ENCODE measurements at places on chromosomes 2 and 18.

GRCh38 chr18:9323750-9324445 is 10.7 kb upstream of the TWSG1 start:
- no peak for DNase-seq

- no peak for DNase-seq
Measured at GRCh38 chr2:165952741-165953211, 800 bp downstream of the TTC21B start.

GRCh38 chr2:107595285-107595684 is 231.4 kb upstream of the RGPD4 start:
- no peak for DNase-seq

- no peak for DNase-seq
Measured at GRCh38 chr2:100640431-100641124, 77.8 kb downstream of the PDCL3 start.

GRCh38 chr2:227366769-227367426 is 12.2 kb downstream of the TM4SF20 start:
- no peak for DNase-seq

GRCh38 chr2:88626171-88627054 is 851 bp downstream of the EIF2AK3 start:
- peak; percentile 31 for DNase-seq

- no peak for DNase-seq
Measured at GRCh38 chr2:8004250-8004681, 677.6 kb upstream of the ID2 start.

GRCh38 chr18:13581496-13582177 is 144.7 kb downstream of the FAM210A start:
- no peak for DNase-seq

DNA sequence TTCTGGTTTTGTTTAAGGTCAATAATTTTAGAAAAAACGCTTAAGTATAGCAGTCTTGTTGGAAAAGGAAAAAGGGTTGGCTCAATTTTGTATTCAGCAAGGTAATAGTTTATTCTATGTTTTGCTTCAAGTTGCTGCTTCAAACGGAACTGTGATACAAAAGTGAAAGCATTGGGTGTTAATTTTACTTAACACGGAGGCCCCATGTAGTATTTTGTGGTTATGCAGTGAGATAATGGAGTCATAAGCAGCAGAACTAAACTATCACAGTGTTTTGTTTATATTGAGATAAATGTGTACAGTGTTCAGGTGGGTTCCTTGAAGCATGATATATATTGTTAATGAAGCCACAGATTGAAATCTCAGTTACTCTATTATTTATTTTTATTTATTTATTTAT is 67.0 kb upstream of the LYPD6B start:
- no peak for DNase-seq

- no peak for DNase-seq
Measured at GRCh38 chr18:35993013-35993412, 20.5 kb downstream of the RMP24 start.

GRCh38 chr2:60213865-60214625 is 339.4 kb downstream of the BCL11A start:
- DNase-seq = no peak

GRCh38 chr2:108923736-108924579 is 65.1 kb downstream of the EDAR start:
- no peak for DNase-seq

GRCh38 chr2:234496835-234497593 is at the start of gene ARL4C:
Gene ARL4C (minus strand): TSS chr2:234497081. CDS start chr2:234496586, 495 bp downstream.
- DNase-seq = no peak

DNA sequence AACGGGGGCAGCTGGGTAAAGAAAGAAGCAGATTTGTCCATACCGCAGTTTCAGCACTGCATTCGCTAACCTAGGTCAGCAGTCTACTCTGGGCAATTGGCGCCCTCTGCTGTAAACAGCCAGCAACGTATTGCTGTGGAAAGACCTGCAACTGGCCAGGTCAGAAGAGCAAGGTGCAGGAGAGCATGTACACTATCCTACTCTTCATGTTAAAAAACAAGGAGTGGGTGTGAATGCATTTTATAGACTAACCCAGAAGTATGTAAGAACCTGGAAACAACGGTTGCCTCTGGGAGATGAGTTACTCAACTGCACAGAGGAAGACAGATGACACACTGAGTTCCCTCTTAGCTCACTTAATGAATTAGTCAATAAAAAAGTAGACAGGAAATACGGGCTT is 6.2 kb downstream of the MRPS5 start:
- peak; percentile 63 for DNase-seq

- no peak for DNase-seq
Measured at GRCh38 chr18:35444636-35445035, 53.1 kb downstream of the INO80C start.

- no peak for DNase-seq
Measured at GRCh38 chr2:55045780-55046179, 4.5 kb downstream of the RTN4 start.

DNA sequence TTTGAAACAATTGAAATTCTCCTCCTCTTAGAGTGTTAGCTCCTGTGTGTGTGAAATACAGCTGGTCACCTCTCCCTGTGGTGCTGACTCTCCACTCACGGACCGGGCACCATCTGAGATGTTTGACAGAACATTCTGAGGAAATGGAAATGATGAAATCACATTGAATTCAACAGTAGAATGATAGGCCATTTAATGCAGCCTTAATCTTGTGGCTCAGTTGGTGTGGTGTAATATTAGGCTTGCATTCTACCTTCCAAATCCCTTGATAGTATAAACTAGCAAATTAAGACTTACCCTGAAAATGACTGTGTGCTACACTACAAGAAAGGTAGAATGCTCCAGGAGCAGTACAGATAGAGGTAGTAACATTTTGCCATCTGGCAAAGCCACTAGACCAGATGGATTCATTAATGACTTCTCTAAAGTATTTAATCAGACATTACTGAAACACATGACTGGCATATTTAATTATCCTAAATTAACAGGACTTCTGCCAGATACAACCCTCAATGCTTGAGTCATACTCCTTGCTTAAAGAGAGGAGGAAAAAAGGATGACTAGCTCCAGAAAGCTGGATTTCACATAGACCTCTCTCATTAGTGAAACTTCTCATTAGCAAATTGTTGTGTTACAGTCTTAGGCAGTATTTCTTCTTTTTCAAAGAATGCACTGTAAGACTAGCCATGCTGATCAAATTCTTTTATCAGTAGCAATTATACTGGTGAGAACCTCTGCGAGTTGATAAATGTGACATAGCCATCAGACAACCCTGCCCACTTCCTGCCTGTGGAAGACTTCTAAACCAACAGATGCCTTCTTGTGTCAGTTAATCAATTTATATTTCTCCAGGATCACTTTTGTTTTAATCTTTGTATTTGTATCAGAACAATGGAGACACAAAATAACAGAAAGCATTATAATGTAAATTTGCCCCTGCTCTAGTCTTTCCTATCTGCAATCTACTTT is 80.6 kb downstream of the EML6 start:
- DNase-seq = no peak

GRCh38 chr2:50582164-50582563 is 449.8 kb downstream of the NRXN1 start:
- DNase-seq = no peak

- peak; percentile 38 for DNase-seq
Measured at GRCh38 chr18:13629841-13630715, 96.3 kb downstream of the FAM210A start.

DNA sequence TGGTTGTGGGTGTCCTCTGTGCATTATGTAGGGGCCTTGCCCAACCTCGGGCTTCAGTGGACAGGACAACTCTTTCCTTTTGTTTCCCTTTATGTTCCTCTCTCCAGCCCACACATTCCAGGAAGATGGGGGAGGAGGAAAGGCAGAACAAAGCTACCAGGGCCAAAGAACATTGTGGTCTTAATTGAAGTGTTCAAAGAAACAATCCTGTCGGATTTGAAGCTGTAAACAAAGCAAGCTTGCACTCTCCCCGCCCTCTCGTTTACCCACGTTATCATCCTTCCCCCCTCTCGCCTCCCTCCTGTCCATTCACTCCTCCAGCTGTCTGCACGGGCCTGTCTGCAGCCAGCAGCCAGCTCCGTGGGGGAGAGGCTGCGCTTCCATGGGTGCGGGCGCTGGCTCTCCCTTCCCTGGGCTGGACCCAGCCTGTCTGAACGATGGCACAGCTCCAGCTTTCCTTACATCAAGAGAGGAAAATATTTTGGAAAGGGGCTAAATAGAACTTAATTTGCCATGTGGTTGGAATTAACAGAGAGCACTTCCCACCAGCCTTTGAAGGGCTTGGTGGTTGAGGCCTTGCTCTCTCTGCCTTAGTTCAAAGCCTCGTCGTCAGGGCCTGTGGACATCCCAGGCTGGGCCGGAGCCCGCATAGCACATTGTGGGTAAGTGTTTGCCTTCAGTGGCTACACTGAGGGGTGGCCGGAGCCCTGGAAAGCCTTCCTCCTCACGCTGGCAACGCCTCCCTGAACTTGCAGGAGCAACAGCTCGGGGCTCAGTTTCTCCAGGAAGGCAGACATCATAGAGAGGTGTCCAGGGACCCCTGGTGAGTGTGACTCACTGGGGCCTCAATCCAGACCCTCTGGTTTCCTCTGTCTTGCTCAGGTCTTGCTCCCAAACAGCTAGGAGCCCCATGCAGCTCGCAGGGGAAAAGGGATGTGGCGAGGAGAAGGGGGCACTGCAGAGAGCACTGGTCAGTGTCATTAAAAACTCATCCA is 60.6 kb upstream of the HS6ST1 start:
- DNase-seq = no peak

GRCh38 chr2:237364655-237365054 is 49.3 kb downstream of the COL6A3 start:
- no peak for DNase-seq

- no peak for DNase-seq
Measured at GRCh38 chr2:33215299-33215698, 261.1 kb upstream of the RASGRP3 start.

- no peak for DNase-seq
Measured at GRCh38 chr2:100865816-100866460, 46.0 kb downstream of the NPAS2 start.

DNA sequence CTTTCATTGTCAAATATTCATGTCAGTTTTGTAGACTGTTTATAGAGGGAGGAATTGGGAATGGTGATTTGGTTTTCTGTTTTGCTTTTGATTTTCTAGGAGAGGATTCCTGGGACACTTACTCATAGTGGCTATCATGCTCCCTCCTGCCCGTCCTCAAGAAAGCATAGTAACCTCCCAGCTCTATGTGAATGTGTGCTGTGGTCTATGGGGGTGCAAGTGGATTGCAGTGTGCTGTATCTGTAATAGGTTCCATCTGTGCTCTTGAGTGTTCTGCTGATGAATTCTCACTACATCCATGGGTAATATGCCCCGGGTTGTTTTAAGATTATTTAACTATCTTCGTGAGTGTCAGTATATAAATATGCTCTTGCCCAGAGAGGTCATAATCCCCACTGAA is 811.3 kb downstream of the CNTNAP5 start:
- no peak for DNase-seq

- DNase-seq = no peak
Measured at GRCh38 chr2:227783404-227784138, 30.1 kb upstream of the CCL20 start.

GRCh38 chr2:238668426-238668825 is 179.5 kb upstream of the TWIST2 start:
- DNase-seq = no peak

- DNase-seq = no peak
Measured at GRCh38 chr18:43887491-43887890, 610.2 kb upstream of the SYT4 start.

DNA sequence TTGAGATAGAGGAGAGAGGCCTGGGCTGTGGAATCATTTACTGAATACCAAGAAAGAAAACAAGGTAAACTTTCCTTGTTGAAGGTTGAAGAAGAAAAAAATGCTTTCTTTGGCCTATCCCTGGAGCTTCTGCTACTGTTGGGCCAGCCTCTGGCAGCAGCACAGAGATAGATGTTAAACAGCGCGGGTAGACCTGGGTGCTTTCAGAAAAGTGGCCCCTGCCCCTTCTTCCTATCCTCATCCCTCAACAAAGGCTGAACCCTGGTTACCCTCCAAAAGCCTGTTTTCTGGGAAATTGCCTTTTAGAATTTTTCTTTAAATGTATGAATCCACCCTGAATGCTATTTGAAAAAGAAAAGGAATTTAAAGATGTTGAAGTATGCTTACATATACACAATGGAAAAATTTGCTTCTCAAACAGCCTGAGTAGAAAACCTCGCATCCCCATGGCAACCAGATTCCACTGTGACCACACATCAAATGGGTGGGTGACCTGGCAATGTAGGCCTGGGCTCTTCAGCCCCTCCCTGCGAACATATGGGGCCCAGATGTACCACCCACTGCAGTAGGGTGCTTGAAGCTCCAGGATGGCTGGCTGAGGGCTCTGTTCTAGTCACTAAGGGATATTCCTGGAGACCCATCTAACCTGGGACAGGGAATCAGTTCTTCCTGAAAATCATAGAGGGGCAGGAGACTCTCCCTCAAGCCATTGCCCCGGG is 23.4 kb upstream of the CHRNA1 start:
- no peak for DNase-seq

GRCh38 chr2:105775809-105776559 is 31.3 kb downstream of the NCK2 start:
- no peak for DNase-seq

GRCh38 chr18:62678847-62679485 is 36.4 kb upstream of the PHLPP1 start:
- no peak for DNase-seq

DNA sequence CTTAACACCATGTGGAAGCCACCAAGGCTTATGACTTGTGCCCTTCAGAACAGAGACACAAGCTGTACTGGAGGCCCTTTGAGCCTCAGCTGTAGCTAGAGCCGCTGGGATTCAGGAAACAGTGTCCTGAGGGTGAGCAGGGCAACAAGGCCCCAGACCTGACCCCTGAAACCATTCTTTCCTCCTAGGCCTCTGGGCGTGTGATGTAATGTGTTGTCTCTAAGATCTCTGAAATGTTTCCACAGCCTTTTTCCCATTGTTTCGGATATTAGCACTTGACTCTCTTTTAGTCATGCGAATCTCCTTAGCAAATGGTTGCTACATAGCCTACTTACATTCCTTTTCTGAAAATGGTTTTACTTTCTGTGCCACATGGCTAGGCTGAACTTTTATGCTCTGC is 114.9 kb downstream of the CD8B2 start:
- no peak for DNase-seq

- DNase-seq = no peak
Measured at GRCh38 chr2:7895289-7895688, 786.6 kb upstream of the ID2 start.

DNA sequence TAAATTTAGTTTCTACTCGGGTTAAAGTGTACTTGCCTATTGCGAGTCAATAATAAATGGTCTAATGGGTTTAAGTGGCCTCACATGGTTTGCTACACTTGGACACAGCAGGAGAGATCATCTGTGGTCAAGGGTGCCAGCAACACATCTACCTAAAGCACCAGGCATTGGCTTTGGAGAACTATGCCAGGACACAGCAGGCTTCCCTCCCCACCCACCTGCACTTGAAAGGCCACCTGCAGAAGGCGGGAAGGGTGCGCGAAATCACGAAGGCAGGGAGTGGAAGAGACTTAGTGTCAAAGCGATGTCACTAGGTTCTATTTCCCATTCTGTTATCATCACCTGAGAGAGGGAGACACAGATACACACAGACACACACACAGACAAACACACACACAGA is 44.5 kb downstream of the MYT1L start:
- DNase-seq = no peak
